ENCODE measurements at places on chromosomes 11 and 22.

GRCh38 chr22:36258701-36259614, 6.0 kb downstream of the APOL1 start:
- DNase-seq = no peak

DNA sequence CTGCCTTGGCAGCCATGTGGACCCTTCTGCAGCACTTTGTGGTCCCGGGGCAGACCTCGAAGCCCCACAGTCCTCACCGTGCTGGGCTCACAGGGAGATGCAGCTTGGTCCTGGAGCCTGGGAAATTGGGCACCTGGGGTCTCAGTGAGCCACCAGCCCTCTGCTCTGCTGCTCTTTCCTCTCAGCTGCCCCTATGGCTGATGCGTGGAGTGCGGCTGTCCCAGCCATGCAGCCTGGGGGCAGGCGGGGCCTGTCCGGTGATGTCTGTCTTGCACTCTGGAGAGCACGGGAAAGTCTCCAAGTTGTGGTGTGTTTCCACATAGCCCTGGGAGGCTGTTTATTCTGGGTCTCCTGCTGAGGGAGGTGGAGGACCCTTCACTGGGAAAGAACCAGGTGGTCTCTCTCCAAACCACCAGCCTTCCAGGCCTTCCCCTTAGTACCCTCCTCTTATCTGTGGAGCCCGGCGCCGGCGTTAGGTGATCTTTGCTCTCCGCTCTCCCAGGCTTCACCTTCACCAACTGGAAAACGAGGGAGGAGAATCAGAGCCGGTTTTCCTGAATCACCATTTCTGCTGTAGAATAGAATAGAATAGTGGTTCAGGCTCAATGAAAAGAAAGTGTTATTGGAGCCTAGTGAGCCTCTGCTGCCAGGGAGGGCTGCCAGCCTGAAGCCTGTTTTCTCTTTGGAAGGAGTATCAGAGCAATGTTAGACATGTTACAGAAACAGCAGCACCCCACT, 41.2 kb upstream of the GRAMD4 start:
- DNase-seq = no peak

- no peak for DNase-seq
Measured at GRCh38 chr11:62071408-62071807, 52.4 kb upstream of the INCENP start.

GRCh38 chr11:30333405-30333804, 10.5 kb downstream of the ARL14EP start:
- no peak for DNase-seq

- no peak for DNase-seq
Measured at GRCh38 chr22:26847046-26847445, 189.7 kb downstream of the MIAT start.
